Breast epithelium (tissue), 4 donors: ENCODE measurements at places on chromosomes 3 and 15. TPM values are rescaled to one million over a fixed set of nuclear protein-coding genes. Genes with fewer than 3 reads are reported as not detected.

Gene IL17RD
- total RNA-seq = 31.8 TPM

DNA sequence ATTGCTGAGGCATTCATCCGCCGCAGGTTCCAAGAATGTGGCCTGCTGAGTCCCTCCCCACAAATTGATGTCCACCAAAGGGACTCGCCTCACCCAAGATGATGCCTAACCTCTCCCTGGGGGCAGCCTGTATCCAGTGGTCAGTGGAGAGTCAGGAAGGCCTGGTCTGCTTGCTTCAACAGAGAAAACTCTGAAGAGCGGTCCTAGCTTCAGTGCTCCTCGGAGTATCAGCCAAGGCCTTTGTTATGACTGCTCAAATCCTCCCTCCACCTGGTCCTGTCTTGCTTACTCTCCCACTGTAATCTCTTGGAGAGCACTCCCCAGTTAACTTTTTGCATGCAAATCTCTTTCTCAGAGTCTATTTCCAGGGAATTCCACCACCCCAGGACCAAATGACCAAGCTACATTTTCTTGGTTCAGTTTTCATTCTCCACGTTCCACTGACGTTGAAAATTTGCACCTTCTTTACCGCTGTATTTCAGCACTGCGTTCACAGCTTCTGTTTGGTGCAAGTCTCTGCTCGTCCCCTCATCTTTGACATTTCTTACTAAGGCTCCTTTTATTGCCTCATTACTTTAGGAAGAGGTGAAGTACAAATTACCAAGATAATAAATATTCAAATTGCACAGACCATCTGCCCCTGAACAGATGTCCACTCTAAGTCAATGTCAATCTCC lies 22.3 kb downstream of the CMTM7 start:
- DNase-seq = no peak

Gene CGNL1
- 24.9 TPM for total RNA-seq

Gene NPAP1
- total RNA-seq = not detected

DNA sequence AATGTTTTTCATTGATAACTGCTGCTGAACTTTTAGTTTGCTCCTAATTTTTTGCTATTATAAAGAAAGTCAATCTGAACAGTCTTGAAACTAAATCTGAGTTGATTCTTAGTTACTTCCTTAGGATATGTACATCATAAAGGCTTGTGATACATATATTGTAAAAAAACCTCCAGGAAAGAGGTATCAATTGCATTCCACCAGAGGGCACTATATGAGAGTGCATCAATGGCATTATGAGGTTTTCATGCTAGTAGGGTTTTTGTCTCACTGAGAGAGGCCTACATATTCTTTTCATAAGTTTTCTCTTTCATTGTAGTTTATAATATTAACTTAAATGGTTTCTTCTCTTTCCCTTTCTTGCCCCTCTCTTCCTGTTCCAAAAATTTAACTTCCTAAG lies 46.9 kb downstream of the PIK3R4 start:
- no peak for DNase-seq

DNA sequence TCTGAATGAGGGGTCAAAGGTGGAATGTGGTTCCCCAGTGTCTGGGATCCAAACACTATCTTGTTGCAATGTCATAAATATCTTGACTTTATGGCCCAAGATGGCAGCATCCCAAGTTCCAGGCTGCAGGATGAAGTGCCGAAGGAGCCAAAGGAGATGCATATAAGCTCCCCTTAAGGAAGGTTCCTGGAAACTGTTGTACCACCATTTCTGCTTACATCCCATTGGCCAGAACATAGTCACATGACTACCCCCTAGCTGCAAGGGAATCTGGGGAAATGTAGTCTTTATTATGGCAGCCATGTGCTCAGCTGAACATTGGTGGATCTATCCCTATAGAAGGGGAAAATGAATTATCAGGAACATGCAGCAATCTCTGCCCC lies 54.3 kb downstream of the BDH1 start:
- no peak for DNase-seq

DNA sequence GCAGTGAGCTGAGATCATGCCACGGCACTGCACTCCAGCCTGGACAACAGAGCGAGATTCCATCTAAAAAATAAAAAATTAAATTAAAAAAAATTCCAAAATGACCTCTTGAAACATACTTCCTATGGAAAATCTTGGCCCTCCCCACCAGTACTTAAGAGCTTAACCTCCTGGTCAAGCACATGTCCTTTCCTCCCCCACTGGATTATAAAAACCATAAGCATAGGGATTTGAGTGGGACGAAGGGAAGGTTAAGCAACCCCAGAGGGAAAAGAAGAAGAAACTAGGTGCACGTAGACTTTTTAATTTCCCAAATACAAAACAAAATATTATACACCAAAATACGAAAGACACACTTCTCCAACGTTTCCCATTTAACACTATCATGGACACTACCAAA lies 25.3 kb downstream of the SLC4A7 start:
- DNase-seq = no peak

DNA sequence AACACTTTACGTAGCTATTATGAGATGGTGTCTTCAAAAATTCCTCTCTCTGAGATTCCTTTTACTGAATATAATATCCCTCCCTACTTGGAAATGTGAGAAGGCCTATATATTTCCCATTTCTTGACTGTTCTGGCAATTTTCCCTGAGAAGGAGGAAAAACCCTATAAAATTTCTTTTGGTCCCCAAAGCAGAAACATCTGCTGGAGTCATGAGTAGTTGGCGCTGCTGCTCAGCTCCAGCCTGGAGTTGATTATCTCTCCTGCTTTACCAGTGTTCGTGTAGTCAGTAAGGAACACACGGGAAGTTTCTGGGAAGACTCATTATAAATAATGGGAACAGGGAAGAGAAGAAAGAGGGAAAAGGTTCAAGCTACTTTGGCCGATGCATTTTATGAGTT lies 680.1 kb downstream of the EPHA3 start:
- DNase-seq = no peak

GRCh38 chr3:61610316-61610715 lies 48.9 kb downstream of the PTPRG start:
- DNase-seq = no peak

DNA sequence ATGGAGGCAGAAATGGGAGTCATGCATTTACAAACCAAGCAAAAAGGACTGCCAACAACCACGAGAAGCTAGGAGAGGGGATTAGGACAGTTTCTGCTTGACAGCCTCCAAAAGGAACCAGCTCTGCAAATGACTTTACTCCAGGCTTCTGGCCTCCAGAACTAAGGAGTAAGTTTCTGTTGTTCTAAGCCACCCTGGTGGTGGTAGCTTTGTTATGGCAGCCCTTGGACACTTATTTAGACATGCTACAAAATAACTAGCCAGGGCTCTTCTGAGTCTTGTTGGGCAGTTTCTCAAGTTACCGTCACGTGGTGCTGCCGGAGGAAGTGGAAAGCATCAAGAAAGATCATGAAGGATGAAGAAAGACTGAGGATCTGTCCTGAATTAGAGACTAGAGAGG lies 386.5 kb downstream of the LRTM1 start:
- DNase-seq = no peak

- no peak for DNase-seq
Observed at GRCh38 chr15:31461375-31461774, 134.7 kb downstream of the KLF13 start.

Gene IGSF11
- under 0.01 TPM for total RNA-seq

DNA sequence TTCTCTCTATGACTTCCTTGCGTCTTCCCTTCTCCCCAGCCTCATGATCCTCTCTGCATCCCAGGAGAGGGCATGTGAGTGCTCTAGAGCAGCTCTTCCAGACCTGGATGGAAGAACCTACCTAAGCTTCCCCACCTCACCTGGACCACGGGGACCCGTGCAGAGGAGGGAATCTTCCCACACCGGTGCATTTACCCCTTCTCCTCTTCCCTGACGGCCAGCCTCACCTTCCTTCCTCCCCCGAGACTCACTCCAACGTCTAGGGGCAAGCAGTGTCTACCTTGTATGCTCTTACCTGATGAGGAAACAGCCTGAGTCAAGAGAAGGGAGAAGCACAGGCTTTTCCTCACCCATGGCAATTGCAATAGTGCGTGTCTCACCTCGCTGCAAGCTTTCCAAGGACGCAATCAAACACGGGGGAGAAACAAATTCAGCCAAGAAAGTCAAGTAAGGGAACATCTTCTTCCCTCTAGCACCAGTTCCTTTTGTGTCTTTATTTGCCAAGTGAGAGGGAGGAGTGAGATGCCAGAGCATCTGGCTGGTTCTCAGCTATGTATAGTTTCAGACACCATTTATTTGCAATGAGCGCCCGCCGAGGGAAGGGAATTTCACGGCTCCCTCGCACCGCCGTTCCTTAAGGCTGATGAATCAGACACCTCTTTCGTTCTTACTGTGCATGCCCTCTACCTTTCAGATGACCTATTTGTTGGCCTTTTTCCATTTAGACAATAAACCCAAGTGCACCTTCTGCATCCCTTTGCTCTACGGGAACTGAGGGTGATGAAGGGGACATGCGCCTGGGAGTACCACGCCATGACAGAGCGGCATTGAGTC lies 1.8 kb upstream of the CCR9 start:
- DNase-seq = no peak

Gene FANCD2OS
- total RNA-seq = not detected

Gene XRN1
- 51.5 TPM for total RNA-seq

Gene LYZL4
- total RNA-seq = not detected

- DNase-seq = no peak
Observed at GRCh38 chr3:25558796-25559195, 105.9 kb downstream of the TOP2B start.

Gene CHRNA5
- total RNA-seq = 3.1 TPM

Gene ITIH4
- total RNA-seq = 9.5 TPM

GRCh38 chr3:193764959-193765358 lies 172.0 kb downstream of the OPA1 start:
- no peak for DNase-seq

Gene COL8A1
- total RNA-seq = 43.6 TPM
